Activated T-cell treated with anti-CD3 and anti-CD28 coated beads for 4 hours (primary cell): ENCODE measurements at places on chromosomes 12 and 14.

- no peak for DNase-seq
Measured at GRCh38 chr14:67881225-67881624, 61.6 kb downstream of the RAD51B start.

DNA sequence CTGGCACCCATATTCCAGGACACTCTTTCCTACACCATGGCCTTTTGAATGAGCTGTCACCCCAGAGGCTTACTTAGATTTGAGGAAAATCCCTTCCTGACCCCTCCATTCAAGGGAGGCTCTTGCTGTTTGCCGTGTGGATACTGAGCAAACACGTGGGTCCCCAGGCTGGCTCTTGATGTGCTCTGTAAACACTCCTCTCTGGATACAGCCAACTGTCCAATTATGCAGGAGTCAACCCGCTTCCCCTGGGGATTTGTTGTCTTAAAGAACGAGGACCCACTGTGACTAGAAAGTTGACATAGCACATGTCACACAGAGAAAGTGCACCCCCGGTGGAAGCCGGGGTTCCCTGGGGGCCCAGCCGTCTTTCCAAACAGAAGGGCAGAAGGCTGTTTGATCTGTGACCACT, 75.8 kb upstream of the CEP83 start:
- DNase-seq = no peak

- DNase-seq = no peak
Measured at GRCh38 chr14:75084513-75084912, 15.1 kb downstream of the ZC2HC1C start.

DNA sequence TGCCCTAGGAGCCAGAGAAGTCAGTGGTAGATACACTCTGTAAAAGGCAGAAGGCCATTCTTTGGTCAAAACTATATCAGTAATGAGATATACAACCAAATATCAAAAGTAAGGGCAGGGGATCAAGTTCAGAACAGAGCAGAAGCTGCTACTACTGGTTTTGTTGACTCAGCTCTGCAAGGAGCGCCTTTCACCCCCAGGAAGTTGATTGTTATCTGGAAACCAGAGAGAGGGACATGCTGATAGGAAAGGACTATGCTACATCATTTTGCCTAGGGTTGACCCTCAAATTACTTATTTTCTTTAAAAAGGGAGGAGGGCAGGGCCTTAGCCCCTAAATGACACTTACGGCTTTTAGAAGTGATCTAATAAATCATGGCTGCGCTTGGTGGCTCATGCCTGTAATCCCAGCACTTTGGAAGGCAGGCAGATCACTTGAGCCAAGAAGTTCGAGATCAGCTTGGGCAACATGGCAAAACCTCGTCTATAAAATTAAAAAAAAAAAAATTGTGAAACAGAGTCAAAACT, 194.0 kb downstream of the KLHL28 start:
- no peak for DNase-seq

DNA sequence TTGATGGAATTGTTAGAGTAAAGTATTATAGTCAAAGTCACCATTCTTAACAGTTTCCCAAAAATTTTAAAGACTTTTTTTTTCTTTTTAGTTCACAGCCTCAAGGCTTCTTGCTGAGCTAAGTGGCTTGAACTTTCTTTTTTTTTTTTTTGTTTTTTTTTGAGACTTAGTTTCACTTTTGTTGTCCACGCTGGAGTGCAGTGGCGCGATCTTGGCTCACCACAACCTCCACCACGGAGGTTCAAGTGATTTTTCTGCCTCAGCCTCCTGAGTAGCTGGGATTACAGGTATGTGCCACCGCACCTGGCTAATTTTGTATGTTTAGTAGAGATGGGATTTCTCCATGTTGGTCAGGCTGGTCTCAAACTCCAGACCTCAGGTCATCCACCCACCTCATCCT, 92.8 kb downstream of the SETD3 start:
- DNase-seq = no peak
